Vagina (tissue), 2 donors: ENCODE measurements at places on chromosomes 16 and 17.

- no peak for DNase-seq
Measured at GRCh38 chr16:12323007-12323758, 346.6 kb downstream of the SNX29 start.

DNA sequence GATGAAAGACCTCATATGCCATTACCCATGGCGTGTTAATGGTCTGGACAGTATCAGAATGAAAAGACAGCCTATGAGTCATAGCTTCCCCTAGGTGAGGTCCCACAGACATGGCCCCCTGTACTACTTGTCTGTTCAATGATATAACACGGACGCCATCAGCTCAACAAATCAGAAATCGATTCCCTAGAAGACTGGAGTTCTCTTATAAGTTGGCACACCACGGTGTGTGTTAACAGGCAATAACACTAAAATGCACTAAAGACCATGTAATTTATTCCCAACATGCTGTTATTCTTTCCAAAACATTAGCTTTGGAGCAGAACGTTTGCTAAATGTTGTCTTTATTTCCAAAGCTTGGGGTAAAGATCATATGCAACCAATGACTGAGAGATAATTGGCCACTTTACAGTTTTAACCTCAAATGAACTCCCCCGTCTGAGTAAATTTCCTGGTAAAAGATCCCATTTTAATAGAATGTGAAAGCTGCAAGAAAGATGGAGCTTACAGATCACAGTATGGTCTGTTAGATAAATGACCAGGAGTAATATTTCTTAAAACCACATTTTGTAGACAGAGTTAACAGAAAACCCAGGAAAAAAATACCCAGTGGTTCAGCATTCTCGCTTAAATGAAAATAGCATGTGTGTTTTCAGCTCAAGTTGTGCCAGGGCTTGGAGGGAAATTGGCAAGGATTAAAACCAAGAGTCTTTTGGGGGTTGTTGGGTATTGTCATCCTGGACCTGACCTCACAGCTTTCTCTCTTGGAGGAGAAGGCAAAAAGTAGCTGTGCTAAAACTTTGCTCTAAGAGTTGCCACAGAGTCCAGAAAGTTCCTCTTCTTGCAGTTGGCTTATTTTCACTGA lies 65.9 kb downstream of the PCTP start:
- DNase-seq, result no peak

- DNase-seq, result no peak
Measured at GRCh38 chr17:79028496-79029326, 4.7 kb downstream of the C1QTNF1 start.

GRCh38 chr17:63988741-63989621 lies 9.2 kb upstream of the PRR29 start:
- DNase-seq, result no peak

GRCh38 chr16:75385507-75386152 lies 47.7 kb downstream of the CFDP1 start:
- DNase-seq, result no peak

GRCh38 chr16:53445534-53445933 lies 11.3 kb downstream of the RBL2 start:
- no peak for DNase-seq
